ENCODE measurements at places on chromosomes 1 and 21. TPM values are rescaled to one million over a fixed set of nuclear protein-coding genes. Genes with fewer than 3 reads are reported as not detected.

The PDPN gene
- 508 TPM for polyA plus RNA-seq

The S1PR1 gene
- 9.3 TPM for polyA plus RNA-seq

- no peak for DNase-seq
- no peak overlapping the region for H3K4me3 ChIP-seq
- H3K27me3 ChIP-seq, result no peaks in the 10 kb centered on the region
- H3K4me1 ChIP-seq, result peaks cover 5% of the 10 kb centered on the region
- no peak overlapping the region for H3K27ac ChIP-seq
These were observed 206.3 kb downstream of the KIF26B start for GRCh38 chr1:245361065-245361464.

The EFNA3 gene
- 13.1 TPM for polyA plus RNA-seq

The MYOM3 gene
- polyA plus RNA-seq, result 0.67 TPM

DNA sequence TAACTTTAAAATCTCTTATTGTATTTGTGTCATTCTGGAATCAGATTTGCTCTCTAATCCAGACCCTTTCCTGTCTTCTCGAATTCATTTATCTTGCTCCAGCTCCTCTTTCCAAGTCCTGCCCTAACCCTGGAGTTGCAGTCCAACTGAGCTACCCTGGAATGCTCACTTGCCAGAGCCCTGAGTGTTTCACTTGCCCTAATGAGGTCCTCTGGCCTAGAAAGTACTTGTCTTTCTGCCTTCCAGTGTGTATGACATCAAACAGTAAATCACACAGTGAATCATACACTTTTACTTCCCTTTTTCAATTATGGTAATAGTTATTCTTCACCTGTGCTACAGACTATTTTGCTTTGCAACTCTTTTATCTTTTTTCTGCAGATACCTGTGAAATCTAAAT is 96.9 kb downstream of the NEK7 start:
- H3K36me3 ChIP-seq, result no peaks in the 10 kb centered on the region
- no peaks in the 10 kb centered on the region for H3K27me3 ChIP-seq
- H3K4me1 ChIP-seq, result no peaks in the 10 kb centered on the region
- H3K27ac ChIP-seq, result no peak overlapping the region
- no peak overlapping the region for H3K4me3 ChIP-seq

Data from hepatocyte (in vitro differentiated cells).